NCI-H1048 (cell line): ENCODE measurements at places on chromosomes 5 and 9.
A peak's percentile ranks its signal among the peaks of the same experiment; 100 is the strongest.

DNA sequence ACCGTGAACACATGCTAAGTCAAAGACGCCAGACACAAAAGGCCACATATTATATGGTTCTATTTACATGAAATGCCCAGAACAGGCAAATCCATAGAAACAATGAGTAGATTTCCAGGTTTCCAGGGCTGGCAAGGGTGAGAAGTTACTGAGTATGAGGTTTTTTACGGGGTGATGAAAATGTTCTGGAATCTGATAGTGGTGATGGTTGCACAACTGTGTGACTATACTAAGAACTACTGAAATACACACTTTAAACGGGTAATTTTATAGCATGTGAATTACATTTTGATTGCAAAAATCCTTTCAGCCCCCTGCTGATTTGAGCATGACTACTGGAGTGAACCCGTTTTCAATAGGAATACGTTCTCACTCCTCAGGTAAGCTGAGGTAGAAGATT, 46.7 kb upstream of the TBC1D9B start:
- no peak for DNase-seq

DNA sequence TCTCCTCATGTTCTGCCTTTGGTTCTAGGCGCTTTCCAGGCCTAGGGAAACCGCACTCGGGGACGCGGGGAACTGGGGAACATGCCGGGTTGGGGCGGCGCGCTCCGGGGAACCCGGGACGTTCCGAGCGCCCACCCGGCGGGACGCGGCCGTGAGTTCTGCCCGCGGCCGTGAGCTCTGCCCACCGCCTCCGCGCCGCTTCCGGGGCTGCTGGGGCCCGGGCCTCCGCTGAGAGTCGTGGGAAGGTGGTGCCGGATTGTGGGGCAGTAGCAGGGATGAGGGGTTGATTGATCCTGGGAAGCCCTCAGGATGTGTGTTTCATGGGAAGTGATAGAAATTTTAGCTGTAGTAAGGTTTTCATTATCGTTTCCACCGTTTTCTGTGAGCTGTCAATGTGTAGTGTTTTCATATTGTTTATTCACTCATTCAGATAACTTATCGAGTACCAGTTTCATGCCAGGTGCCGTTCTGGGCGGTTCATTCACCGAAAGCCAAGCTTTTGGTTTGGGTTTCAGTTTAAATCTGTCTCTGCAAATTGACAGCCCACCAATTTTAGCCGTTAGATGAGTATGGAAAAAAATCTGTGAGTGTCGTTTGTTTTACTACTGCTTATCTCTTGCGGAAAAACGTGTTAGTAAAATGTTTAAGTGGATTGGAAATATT, 657 bp downstream of the MTRR start:
- DNase-seq, result no peak

- DNase-seq, result no peak
These were observed at the start of gene FAM221B for GRCh38 chr9:35828716-35829083. FAM221B (minus strand) TSS chr9:35828732; CDS start chr9:35826161, 2,571 bp downstream.

DNA sequence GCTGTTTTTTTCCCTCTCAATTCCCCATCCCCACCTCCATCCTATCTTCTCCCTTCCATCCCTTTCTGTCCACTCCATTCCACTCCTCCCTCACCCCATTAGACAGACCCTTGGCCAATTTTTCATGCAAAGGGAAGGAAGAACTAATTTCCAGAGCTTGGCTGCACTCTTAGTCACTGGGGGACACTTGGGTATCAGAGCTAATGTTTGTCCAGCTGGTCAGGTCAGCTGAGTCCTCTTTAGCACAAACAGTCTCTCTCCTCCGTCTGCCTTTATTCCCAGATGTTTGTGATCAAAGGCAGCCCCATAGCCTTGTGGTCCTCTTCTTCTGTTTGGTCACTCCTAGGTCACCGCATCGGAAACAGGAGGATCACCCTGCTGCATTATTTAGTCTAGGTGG, 148.5 kb downstream of the NMUR2 start:
- DNase-seq, result no peak

GRCh38 chr9:88995627-88996026, 4.4 kb downstream of the S1PR3 start:
- DNase-seq, result no peak

- DNase-seq, result no peak
These were observed 78.2 kb downstream of the DOCK8 start for GRCh38 chr9:292915-293314.

DNA sequence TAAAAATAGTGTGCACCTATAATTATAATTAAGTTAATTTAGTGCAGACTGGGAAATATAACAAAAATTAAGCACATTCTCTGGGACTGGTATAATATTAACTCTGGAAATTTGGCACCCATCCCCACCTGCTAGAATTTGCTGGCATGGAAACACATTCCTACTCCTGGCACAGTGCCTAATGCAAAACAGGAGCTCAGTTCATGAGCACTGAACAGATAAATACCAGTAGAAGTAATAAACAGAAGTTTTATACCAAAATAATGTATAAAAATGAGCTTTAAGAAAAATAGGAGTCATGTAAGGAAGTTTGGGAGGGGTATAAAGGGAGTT, 23.7 kb upstream of the NPR3 start:
- DNase-seq, result peak; percentile 38

GRCh38 chr5:12292610-12293204, 388.5 kb upstream of the CTNND2 start:
- no peak for DNase-seq

- DNase-seq, result no peak
These were observed 31.7 kb downstream of the UBE2QL1 start for GRCh38 chr5:6480133-6481051.

DNA sequence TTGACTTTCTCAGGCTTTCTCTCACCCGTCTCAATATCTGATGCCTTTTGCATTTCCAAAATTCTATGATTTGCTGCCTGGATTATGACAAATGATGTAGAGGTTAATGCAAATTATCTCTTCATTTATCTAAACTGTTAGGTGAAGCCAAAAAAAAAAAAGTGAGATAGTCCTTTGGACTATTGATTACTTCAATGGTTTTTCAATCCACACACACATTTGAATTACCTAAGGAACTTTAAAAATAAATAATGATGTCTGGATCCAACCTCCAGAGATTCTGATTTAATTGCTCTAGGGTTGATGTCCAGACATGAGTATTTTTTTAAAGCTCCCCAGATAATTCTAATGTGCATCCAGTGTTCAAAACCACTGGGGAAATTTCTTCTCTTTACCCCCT, 379.4 kb downstream of the SPATA31D1 start:
- no peak for DNase-seq

GRCh38 chr9:804026-804425, 37.5 kb upstream of the DMRT1 start:
- DNase-seq, result no peak

- no peak for DNase-seq
These were observed 61.7 kb upstream of the PPP2R2B start for GRCh38 chr5:146940295-146940694.

GRCh38 chr9:68755752-68756151, 50.7 kb downstream of the PIP5K1B start:
- no peak for DNase-seq

- DNase-seq, result no peak
These were observed 24.7 kb upstream of the NUDT12 start for GRCh38 chr5:103587185-103587748.

GRCh38 chr9:32431196-32431595, 46.8 kb downstream of the ACO1 start:
- no peak for DNase-seq

DNA sequence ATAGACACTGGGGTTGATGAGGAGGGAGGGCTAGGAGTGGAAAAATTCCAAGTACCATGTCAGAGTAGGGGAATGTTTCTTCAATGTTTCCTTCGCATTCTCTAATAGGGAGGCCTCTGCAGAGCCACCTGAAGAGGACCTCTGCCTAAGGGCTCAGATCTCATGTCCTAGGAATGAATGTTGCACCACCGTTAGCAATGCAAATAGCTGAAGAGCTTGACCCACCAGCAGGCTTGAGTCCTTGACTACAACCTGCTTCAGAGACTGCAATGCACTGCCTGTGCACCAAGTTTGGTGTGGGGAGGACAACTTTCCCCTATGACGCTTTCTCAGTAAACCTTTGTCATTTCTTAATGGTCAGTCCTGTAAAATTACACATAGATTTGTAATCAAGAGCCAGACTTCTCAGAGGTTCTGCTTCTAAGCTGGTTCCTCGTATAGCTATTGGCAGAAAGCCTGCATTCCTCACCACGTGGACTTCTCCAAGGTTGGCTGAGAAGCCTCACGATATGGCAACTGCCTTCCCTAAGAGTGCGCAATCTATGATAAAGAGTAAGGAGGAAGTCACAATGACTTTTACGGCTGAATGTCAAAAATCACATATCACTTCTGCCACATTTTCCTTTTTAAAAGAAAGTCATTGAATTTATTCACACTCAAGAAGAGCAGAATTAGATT, 600.7 kb upstream of the PTGER4 start:
- DNase-seq, result no peak

DNA sequence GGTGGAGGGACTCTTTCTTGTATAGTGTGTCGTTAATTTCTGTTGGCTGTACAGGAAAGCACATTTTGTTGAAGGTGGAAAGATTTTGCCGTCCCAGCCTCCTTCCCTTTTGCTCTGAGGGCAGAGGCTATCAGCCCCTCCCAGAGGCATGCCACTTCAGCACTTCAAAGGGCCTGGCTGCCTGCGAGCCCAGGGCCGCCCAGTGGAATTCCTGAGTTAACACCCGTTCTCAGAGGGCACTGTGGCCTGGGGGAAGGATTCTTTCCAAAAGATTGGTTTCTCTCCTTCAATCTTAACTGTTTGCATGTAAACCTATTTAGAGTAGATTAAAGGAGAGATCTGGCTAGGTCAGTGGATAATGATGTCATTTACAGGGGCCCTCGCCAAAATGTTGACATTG, 238.6 kb downstream of the FANCC start:
- DNase-seq, result no peak

- no peak for DNase-seq
These were observed 33.5 kb downstream of the ANXA6 start for GRCh38 chr5:151123897-151124751.

- no peak for DNase-seq
These were observed 4.5 kb downstream of the UBE2D2 start for GRCh38 chr5:139565411-139566305.

DNA sequence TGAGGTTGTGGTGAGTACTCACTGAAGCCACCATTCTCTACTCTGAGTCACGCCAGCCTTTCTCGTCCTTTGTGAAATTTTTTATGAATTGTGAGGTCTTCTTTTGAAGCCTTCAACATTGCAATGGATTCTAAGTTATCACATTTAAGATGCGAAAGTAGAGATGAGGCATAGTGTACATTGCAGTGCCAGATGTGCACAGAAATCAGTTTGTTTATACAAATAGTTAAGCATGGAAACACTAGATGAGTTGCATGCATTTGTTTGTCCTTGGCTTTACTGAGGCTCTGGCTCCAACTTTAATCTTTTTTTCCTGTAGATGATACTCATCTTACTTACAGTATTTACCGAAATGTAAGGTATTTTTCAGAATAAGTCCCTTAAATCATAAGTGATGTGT, 453.7 kb upstream of the RIOK2 start:
- no peak for DNase-seq

- no peak for DNase-seq
These were observed 2.1 kb upstream of the HMGCS1 start for GRCh38 chr5:43315263-43315662.

DNA sequence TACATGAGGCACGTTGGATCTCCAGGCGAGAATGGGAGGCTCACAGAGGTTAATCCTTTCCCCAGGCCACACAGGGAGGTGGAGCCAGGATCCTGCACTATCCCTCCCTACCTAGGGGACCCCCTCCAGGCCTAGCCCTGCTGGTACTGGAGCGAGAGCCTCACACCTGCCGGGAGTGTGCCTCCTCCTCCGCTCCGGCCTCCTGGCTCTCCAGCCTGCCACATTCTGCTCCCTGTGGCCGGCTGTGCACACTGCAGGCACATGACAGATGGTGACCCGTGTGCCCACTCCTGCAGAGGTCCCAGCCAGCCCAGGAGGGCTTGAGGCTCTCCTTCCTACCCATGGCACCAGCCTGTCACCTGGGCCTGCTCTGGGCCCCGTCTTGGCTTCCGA, 93.4 kb downstream of the RXRA start:
- DNase-seq, result no peak

GRCh38 chr5:68839019-68839552, 254.7 kb upstream of the SLC30A5 start:
- DNase-seq, result no peak
